Activated T-helper 1 cell treated with anti-CD3 and anti-CD28 coated beads, Interleukin-12 subunit alpha, Interleukin-12 subunit beta, Interleukin-2, Interleukin-4 antibody, amounts not matched to agents 30 ng/mL and 10 ng/mL and 1 ng/mL, durations not matched to agents 14 hours and 24 hours and 36 hours (primary cell): ENCODE measurements at places on chromosomes 12 and 14. TPM values are rescaled to one million over a fixed set of nuclear protein-coding genes. Genes with fewer than 3 reads are reported as not detected.

The IPO4 gene
- total RNA-seq = 106 and 107 TPM in 2 replicates

DNA sequence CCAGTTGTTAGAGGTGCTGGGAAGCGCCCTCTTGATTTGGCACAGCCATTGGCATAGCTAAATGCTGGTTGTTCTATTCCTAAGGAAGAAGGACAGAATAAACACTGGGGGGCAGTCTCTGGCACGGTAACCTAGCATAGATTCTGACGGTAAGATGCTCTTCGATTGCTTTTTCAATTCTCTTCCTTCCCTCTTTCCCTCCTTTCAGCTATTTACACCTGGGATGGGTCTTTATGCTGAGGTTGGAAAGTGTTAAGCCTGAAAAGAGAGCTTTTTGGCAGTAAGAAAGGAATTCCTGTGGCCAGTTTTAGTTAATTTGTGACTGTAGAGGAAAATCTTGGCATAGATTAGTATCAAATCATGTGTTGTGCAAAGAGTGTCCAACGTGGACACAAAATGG is 162.8 kb downstream of the SNAPC1 start:
- H3K4me1 ChIP-seq = no peaks in the 10 kb centered on the region
- no peak for DNase-seq
- no peak overlapping the region for H3K27ac ChIP-seq

DNA sequence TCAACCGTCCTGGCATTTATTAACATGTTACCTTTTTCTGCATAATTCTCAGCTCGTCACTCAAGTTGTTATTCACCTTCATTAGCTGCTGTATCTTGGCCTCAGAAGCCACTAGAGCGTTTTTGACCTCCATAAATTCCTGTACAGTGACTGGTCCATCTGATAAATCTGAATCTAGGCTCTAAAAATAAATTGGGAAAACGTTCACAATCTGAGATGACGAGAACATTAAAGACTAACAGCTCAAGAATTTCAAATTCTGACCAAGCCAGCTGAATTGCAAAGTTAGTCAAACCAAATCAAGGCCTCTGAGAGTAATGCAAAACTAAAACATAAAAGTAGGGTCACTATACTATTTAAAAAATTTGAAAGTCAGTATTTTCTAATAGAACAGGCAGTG is 45.0 kb downstream of the GIT2 start:
- no peak overlapping the region for H3K4me3 ChIP-seq
- peaks cover 64% of the 10 kb centered on the region for H3K36me3 ChIP-seq
- H3K27me3 ChIP-seq = no peaks in the 10 kb centered on the region
- peaks cover 41% of the 10 kb centered on the region for H3K4me1 ChIP-seq
- no peak for DNase-seq
- H3K27ac ChIP-seq = no peak overlapping the region

DNA sequence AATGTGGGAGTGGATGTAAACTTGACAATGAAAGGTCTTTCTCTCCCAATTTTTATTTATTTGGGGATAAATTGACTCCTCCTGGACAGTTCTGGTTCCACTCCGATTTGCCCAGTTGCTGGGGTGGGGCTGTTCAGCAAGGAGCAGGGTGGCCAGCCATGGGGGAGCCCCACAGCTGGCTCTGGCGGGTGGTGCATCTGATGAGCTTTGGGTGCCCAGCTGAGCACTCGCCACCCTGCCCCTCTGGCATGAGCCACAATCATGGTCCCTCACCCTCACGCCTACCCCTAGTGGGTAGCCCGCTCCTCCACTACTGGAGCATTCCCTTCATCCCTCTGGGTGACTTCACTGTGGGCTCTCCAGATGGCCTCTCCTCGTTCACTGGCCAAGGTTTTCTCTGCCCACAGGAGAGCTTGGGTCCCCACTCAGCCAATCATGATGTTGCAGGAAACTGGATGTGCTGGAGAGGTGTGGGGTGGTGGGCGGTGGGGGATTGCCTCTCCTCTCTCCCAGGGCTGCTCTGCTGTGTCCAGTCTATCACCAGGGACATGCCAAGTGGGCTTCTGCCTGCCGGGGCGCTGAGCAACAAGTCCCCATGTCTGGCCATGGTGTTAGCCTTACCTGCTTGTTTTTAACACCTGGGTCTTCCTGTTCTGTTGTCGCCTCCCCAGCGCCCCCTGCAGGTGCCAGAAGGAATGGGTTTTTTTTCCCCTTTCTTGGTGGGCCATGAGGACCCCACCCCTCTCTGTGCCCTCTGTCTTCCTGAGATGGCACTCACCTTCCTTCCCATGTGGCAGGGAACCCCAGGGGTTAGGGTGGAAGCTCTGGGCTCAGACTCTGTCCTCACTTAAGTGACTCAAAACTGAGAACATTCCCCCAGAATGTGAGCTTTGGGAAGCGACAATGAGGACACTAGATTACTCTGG is 3.4 kb downstream of the CYP46A1 start:
- H3K4me3 ChIP-seq = no peak overlapping the region
- no peaks in the 10 kb centered on the region for H3K36me3 ChIP-seq
- H3K4me1 ChIP-seq = peaks cover 3% of the 10 kb centered on the region
- H3K27me3 ChIP-seq = peaks cover 41% of the 10 kb centered on the region

GRCh38 chr12:81944886-81945285 is 185.7 kb upstream of the PPFIA2 start:
- H3K36me3 ChIP-seq = no peaks in the 10 kb centered on the region
- H3K4me1 ChIP-seq = peaks cover 25% of the 10 kb centered on the region
- H3K27me3 ChIP-seq = no peaks in the 10 kb centered on the region
- H3K4me3 ChIP-seq = no peak overlapping the region

DNA sequence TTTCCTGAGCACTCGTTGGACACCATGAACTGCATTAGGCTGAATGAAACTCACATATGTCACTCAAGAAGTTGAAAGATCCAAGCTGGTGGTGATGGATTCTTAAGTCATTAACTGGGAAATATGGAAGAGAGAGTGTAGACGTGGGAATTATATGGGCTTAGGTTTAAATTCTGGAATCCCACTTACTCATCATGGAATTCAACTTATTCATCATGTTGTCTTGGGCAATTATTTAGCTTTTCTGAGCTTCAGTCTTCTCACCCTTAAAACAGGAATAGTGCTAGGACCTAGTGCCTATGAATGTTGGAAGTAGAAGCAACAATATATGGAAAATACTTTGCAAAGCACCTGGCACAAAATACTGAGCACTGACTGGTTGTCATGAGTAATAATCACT is 292.4 kb upstream of the TBX3 start:
- no peak overlapping the region for H3K4me3 ChIP-seq
- no peak for DNase-seq
- no peaks in the 10 kb centered on the region for H3K27me3 ChIP-seq
- H3K4me1 ChIP-seq = no peaks in the 10 kb centered on the region
